ENCODE measurements at places on chromosomes 4 and X.

DNA sequence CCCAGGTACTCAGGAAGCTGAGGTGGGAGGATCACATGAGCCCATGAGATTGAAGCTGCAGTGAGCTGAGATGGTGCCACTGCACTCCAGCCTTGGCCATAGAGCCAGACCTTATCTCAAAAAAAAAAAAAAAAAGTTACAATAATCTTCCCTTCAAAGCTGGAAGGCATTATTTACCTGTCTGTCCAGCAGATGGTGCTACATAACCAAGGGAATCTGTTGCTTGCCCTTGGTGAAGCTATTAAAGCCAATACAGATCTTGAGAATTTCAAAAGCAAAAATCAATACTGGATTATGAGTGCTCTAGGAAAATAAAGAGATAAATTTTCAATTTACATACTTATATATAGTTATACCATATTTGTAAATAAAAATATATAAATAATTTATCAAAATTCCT, 25.9 kb downstream of the PKD2 start:
- DNase-seq = peak; percentile 28

DNA sequence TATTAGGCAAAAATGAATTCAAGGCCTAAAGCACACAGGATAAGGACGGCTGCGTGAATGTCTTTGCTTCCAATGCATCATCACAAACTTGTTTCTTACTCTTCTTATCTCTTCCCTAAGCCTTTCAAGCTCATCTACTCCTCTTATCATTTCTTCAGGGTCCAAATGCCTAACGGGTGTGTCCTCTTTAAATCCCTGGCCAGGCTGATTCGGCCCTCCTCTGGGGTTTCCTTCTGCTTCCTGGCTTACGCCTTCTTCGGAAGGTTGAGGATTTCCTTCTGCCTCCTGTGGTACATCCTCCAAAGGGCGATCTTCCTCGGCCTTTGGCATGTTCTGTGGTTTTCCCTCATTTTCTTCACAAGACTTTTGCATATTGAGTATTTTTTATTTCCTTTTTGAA, 1.3 kb downstream of the TCEAL8 start:
- no peak for DNase-seq

GRCh38 chr4:183364025-183364424, 41.8 kb upstream of the CLDN24 start:
- DNase-seq = no peak

DNA sequence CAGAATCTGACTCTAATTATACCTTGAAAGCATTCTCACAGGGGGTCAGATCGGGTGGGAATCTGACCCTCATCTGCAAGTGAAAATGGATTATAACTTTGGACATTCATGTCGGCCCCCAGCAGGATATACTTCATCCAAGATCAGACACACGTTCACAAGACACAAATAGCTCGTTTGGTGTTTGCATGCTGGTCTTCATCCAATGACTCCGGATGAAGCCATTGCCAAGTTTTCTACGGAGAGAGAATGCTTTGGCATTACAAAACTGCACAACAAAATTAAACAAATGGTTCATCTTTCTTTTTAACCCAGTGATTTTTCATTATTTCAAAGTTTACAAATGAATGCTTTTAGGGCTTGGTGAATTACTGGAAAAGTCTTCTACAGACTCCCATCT, 105.5 kb downstream of the MID1 start:
- DNase-seq = no peak

GRCh38 chrX:152843852-152844251, 13.0 kb downstream of the NSDHL start:
- no peak for DNase-seq

- no peak for DNase-seq
Observed at GRCh38 chr4:79294064-79294463, 31.8 kb downstream of the NAA11 start.

GRCh38 chr4:101464596-101464995, 117.3 kb upstream of the PPP3CA start:
- DNase-seq = no peak

GRCh38 chr4:80422727-80423404, 87.3 kb downstream of the CFAP299 start:
- DNase-seq = no peak

DNA sequence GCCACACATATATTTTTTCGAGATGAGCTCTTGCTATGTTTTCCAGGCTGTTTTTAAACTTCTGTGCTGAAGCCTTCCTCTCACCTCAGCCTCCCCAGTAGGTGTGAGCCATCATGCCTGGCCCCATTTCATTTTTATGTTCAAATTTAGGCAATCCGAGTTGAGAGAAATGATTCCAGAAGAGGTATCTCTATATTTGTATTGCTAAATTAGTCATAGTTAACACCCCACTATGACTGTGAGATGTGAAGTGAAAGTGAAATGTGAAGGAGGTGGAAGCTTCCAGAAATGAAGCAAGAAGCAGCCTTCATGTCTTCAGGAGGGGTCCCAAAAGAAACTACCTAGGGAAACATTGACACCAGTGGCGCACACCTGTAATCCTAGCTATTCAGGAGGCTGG, 17.7 kb downstream of the APELA start:
- DNase-seq = no peak

DNA sequence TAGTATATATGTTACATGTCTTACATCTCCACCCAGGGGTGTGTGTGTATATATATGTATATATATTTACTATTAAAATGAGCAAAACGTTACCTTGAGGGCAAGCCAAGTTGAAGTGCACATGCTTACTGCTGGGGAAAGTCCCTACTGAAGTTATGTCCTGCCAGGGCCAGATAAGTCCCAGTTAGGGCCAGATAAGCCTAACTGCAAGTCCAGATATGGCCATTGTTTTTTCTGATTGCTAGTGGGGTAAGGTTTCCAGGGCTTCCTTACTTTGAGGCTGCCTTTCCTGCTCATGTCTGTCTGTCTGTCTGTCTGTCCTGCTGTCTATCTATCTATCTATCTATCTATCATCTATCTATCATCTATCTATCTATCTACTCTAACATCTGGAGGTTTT, 19.3 kb upstream of the ZNF81 start:
- DNase-seq = no peak

GRCh38 chr4:185898413-185898812, 86.4 kb upstream of the SORBS2 start:
- no peak for DNase-seq

GRCh38 chrX:122868631-122869030, 315.4 kb upstream of the GRIA3 start:
- DNase-seq = no peak

DNA sequence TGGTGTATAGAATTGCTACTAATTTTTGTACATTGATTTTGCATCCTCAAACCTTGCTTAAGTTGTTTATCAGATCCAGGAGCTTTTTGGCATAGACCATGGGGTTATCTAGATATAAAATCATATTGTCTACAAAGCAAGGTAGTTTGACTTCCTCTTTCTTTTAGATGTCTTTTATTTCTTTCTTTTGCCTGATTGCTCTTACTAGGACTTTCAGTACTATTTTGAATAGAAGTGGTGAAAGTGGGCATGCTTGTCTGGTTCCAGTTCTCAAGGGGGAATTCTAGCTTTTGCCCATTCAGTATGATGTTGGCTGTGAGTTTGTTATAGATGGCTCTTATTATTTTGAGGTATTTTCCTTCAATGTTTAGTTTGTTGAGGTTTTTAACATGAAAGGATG, 187.9 kb upstream of the LCORL start:
- DNase-seq = no peak

DNA sequence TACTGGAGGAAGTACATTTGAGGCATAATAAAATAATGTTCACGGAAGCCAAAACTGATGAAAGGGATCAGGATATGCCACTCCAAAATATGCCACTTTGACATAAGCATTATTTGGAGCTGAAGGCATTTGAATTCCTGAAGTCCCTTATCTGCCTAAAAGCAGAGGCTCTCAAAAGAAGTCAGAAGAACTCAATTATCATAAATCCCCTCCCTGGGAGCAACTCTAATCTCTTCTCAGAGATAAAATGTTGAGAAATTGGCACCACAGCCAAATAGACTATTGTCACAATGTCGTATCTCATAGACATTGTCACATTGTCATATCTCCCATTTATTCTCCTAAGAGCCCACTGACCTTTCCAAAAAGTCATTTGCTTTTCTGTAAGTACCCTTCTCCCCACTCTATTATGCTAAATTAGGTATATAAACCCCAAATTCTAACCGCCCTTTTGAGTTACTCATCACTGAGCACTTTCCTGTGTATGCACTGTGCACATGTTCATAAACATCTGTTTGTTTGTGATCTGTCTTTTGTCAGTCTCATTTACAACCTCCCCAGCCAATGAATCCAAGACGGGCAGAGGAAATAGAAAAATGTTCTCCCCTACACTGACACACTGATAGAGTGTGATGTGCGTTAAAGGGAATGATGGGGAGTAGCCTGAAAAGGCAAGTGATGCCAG, 78.5 kb upstream of the NAF1 start:
- DNase-seq = no peak

DNA sequence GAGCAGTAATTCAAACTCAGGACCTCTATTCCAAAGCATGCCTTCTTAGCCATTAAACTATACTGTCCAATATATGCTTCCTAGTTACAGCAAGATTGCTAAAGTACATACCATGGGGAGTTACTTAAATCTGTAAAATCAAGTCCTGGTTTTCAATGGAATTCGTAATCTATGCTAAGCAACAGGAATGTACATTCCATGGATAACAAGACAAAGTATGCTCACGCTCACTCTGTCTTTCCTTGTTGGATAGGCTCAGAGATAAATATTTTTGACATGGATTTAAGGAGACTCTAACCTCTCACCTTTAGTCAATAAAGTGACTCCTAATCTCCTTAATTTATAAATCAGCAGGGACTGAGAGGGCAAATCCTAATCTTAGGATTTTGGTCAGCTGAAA, 47.3 kb upstream of the STK26 start:
- DNase-seq = no peak

DNA sequence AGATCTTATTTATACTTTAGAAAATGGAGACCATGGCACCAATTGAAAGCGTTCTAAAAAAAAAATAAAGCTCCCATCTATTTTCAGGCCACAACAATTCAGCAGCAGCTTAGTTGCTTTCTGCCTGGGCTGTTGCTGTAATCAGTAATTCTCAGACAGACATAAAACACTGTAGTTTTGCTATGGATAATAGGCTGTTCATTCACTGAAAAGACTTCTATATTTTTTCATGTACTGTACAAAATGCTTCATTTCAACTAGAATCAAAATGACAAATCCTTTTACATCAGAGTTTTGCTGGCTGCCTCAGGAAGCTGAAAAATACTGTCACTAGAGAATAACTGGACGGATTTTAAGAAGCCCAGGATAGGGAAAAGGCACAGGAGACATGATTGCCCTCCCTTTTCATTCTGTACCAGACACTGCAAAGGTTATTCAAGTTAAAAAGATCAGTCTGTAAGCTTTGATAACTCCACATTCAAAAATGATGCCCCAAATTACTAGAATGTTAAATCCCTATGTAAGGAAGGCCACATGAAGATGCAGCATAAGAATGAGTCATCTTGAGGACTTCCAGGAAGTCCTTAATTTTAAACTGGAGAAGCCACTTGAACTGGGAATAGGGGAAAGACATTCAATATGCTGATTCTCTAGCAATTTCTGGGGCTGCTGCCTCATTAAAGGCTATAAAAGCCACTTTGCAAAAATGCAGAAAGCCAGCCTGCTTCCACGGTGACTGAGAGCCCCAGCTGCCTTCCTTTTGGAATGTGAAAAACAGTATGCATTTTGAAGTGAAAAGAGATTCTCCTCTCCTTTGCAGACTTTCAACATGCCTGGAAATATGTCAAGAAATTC, 403.2 kb upstream of the RASGEF1B start:
- no peak for DNase-seq

- no peak for DNase-seq
Observed at GRCh38 chrX:40281336-40282005, 183.7 kb upstream of the BCOR start.

GRCh38 chr4:146439437-146439836, 82.3 kb downstream of the SLC10A7 start:
- DNase-seq = no peak

DNA sequence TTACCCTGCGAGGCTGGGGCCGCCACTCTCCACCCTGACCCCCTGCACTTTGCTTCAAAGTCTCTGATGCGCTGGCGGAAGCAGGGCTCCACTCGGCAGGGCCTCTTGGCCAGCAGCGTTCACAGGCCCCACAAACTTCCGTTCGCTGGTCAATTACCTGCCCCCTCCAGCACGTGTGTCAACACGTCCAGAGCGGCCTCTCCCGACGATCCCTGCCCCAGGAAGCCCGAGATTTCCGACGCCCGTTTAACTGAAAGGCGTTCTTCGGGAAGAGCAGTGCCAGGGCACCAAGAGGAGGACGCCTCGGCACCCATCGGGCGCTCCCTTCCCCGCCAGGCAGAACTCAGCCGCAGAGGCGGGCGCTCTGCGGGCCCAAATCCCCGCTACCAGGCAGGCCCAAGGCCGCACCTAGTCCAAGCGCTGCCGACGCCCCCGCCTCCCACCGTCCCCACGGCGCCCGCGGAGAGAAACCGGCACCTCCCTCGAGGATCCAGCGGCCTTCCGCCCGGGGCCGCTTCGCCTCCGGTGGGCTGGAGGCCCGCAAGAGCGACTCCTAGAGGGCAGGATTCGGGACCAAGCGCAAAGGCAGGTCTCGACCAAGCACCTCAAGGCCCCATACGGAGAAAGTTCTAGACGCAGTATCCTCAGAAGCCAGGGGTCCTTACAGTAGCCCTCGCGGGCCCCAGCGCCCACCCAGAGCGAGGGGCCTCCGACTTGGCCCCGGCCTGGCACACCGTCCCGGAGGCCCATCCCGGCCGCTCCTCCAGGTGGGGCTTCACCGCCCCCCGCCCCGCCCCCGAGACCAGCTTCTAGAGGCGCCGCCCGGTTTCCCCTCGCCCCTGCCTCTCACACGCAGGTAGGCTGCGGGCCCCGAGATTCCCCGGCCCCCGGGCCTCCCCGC, 586 bp downstream of the BCAP31 start:
- peak; percentile 54 for DNase-seq

GRCh38 chrX:65034292-65034667, 58.0 kb upstream of the ZC4H2 start:
- DNase-seq = peak; percentile 1

- no peak for DNase-seq
Observed at GRCh38 chr4:142858446-142858845, 12.3 kb upstream of the INPP4B start.

DNA sequence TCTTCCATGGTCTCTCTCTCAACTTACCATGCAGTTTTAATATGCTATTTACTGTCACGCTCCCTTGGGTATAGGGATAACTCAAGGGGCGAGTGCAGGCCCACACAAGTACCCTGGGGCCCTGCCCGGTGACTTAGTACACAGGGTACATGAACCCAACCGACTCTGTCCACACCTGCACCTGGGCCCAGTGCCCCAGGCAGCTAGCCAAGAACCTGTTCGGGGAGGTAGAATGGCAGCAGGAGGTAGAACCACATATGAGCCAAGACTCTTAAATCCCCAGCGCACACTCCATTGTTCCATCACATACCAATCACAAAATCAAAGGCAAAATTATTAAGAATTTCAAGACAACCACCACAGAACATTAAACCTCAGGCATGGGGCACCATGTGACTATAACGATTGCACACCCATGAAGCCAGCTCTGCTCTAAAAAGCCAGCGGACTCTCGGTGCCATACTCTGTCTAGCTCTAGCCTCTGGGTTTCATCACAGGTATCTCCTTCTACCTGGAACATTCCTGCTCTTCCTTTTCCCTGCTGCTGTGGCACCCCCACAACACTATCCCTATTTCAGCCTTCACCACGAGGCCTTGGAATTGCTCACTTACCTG, 14.6 kb downstream of the PHF8 start:
- no peak for DNase-seq

Data from GM12891 (cell line).